ENCODE measurements at places on chromosomes 3 and 15.

DNA sequence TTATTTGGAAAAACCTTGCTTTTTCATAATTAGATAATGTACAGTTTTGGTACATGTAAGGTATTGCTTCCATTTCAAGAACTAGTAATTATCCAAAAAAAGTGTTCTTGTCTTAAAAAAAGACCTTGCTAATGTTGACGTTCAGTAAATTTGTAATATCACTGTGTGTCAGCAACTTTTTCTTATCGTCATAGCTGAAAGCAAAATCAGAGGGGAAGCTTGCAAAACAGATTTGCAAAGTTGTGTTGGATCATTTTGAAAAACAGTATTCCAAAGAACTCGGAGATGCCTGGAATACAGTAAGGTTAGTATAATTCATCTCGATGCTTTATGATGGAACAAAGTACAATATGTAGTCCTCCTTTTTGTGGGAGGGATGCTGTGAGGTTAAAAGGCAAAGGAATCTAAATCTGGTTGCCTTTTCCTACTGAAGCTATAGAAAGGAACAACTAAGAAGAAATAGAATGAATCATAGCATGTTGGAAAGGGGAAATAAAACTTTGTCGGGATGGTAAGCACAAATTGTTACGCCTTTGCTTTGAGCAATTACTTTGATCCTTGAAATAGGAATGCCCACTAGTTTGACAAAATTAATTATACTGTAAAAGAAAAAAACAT lies 1.5 kb downstream of the NSUN3 start:
- DNase-seq: no peak

DNA sequence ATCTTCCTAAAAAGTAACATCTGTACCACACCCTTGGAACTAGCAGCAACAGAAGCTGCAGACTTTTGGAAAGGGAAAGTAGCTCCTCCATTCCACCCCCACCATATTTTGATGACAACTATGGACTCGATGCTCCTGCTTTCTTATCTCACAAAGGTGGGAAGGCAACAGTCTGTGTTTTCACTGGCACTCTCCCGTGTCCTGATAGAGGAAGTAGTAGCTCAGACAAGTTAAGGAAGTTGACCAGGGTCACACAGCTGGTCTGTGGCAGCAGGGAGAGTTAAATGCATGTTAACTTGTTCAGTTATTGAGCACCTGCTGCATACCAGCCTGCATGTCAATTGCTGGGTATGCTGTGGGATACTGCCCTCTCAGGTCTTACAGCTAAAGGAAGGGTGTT lies 33.1 kb downstream of the BHLHE40 start:
- no peak for DNase-seq

DNA sequence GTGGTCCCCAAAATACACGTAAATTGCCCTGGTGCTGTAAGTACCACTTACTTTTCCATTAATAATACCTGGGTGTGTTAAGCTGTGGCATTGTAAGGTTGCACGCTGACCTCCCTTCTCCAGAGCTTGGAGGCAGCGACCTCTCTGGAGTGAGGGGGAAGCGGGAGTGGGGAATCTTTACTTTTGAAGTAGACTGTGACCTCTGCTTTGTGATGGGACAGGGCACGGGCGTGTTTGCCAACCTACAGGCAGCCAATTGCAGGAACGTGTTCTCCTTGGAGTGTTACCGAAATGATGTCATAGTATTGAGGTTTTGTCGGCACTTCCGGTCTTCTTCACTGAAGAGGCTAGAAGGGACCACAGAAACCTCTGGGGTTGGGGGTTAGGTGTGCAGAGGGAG lies 227.3 kb upstream of the C2CD4B start:
- no peak for DNase-seq

DNA sequence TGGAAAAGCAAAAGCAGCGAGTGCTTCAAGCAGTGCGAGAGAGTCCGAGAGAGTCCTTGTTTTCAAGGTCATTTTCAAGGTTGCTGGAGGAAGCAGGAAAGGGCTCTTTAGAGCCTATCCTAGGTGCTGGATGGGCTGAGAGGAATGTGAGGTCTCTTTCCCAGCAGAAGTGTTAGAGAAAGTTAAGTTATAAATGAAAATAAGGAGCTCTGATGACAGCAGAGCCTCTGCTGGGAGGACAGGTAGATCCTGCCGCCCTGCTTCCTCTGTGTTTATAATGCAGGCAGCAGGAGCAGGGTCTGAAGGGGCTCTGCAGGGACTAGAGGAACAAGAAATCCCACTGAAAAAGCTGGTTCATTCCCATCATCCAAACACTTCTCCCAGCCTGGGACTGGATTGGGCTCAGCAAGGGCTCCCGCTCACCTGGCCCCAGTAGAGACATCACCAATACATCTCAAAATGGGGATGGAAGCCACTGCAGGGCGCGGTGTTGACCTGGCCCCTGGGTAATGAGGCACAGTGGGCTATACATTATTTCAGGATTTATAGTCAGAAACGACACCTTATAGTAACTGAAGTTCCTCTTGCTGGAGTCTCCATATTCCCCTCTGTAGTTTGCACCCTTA lies 41.5 kb upstream of the RAB6B start:
- no peak for DNase-seq

GRCh38 chr3:195869413-195870001 lies 38.8 kb downstream of the TNK2 start:
- DNase-seq: no peak

DNA sequence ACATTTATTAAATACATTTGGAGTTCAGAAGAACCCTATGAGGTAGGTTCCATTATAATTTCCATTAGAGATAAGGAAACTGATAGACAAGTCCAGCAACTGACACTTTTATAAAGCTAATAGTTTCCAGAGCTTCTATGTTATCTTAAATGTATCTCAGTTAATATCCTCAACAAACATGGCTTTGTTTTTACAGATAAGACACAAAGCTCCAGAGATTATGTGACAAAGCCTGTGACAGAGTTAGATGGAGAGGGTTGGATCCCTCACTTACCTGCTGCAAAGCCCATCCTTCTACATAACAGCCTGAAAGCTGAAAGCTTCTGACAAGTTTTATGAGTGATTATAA lies 473 bp upstream of the COMMD2 start:
- no peak for DNase-seq

GRCh38 chr3:46400000-46400734 lies 6.7 kb downstream of the CCR5AS start:
- DNase-seq: no peak

DNA sequence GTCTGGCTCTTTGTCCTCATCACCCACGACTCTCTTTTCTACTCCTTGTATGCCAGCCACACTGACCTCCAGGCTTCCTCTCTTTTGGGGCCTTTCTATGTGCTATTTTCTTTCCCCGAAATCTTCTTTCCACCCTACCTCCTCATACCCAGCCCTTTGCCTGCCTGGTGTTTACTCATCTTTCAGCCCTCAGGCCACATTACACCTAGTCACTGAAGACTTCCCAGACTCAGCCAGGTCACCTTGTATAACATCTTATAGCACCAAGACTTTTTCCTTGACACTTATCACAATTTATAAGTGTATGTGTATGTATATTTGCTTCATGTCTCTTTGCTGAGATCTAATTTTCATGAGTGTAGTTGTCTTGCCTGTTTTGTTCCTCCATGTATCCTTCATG lies 396.4 kb downstream of the NLGN1 start:
- DNase-seq: no peak

- no peak for DNase-seq
Observed at GRCh38 chr3:167908746-167909503, 173.4 kb downstream of the SERPINI1 start.

DNA sequence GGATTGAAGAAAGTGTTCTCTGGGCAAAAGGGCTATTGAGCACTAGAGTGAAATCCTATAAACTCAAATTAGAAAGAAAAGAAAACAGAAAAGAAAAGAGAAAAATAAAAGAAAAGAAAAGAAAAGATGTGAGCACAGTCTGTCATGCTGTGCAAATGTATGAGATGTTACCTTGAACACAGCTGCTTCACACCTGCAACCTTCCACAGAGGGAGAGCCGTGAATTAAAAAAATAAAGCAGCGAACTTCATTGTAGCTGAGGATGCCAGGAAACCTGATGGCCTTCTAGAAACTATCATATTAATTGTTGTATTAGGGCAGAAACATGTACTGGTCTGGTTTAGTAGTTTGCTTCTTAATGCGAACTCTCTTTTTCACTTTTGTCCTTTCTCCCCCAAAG lies 88.0 kb upstream of the SATB1 start:
- DNase-seq: no peak

DNA sequence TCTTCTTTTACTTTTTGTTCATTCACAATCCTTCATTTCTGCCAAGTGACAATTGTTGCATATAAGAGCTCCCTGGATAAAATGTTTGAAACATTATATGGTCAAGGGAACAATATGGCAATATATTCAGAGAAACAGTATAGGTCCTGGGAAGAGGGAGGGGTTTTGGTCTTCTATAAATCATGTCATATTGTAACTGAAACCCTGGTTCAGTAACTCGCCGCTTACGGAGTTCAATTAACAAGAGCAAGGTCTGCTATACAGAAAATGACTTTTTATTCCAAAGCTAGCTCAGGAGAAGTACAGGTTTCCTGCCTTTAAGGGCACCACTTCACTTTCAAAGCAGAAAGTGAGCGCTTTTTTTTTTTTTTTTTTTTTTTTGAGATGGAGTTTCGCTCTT lies 522.1 kb upstream of the TGFBR2 start:
- no peak for DNase-seq

DNA sequence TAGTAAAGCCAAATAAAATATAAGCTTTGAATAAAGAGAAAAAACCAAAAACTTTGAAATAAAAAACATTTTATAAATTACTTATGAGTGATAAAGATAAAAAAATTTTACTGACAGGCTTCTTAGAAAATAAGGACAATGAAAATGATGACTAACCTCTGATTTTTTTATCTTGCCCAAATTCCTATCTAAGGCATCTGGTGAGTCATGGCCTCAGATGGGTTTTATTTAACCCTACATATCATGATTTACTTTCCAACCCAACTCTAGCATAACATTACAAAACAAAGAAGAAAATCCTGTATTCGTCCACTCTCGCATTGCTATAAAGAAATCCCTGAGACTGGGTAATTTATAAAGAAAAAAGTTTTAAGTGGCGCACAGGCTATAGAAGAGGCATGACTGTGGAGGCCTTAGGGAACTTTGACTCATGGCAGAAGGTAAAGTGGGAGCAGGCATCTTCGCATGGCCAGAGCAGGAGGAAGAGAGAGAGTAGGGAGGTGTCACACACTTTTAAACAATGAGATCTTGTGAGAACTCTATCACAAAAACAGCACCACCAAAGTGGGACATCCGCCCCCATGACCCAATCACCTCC lies 152.1 kb downstream of the NEK10 start:
- no peak for DNase-seq

DNA sequence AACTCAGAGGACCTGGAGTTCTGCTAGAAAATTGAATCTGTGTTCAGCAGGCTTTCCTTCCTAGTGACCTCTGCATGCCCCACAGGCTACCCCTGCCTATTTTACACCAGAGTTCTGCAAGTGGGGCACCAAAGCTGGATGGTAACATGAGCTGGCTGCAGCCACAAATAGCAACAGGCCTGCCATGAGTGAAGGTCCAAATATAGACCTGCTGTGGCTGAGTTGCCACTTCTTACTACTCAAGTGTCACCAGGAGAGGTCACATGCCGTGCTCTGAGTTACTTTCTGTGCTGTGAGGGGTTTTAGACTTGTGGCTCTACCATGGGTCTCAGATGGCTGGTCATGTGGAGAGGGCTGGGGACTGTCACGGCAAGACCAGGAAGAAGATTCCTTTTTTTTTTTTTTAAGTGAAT lies at the start of gene FSD2:
Gene FSD2 (minus strand): TSS at position 76 of the 413 bp plus-strand sequence. CDS start 18,679 bp downstream, outside the sequence.
- no peak for DNase-seq
